ENCODE measurements at places on chromosomes 3 and 15.

- no peak for DNase-seq
Observed at GRCh38 chr15:58003810-58004209, 61.7 kb downstream of the ALDH1A2 start.

DNA sequence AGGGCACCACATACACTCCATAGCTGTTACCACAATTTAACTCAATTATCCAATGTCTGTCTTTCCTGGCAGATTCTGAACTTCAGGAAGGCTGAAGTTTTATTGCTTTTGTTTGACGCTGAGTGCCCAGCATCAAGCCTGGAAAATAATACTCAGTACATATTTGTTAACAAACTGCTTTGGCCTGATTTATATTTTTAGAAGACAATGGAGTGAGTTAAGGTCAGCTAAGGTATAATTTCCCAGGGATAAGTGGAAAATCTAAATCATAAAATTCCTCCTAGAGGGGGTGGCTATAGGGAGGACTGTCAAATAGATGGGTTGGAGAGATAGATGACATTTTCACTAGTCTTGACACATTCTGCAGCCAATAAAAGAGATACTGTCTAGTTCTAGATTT is 659.4 kb upstream of the ADAMTS9 start:
- no peak for DNase-seq

GRCh38 chr15:83810110-83810509 is 156.2 kb downstream of the ADAMTSL3 start:
- no peak for DNase-seq

DNA sequence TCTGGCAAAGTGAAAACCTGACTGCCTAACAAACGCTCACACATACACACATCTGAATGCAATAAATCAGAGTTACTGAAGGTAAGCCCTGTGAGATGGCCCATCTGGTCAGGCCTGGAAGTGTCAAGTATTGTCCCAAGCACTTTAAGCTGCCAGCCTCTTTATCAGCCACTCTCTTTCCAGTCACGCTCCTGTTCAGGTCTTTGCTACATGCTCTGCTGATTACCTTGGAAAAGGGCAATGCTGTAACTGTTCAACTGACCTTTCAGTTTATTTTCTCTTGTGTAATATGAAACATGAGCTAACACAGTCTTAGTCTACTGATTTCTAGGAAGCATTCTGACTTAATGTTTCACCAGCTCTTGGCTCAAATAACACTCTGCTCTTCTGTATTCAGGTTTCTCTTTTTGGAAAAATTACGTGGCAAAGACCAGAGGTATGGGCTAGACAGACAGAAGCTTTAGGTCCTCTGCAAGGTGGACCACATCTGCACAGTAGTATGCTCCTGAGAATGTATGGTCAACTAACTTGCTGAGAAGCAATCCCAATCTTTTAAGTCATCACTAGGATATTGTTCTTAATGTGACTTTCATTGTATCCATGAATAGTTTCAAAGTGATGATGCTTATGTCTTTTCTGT is 44.5 kb downstream of the GBE1 start:
- DNase-seq = no peak

DNA sequence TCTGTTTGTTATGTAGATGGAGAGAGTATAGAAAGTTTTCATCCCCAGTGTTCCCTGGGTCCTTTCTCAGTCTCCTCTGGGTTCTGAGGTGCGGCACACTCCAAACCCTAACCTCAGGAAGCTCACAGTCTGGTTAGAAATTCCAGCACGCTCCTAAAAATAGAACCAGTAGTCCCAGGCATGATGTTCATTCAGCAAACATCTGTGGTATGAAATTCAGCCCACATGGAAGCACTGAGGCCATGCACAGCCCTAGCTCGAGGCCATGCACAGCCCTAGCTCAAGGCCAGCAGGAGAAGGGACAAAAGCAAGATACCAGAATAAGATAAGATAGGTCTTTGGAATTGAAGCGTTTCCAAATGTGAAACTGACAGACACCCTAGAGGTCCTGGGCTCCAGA is 82.3 kb upstream of the OXTR start:
- DNase-seq = no peak

GRCh38 chr3:23829242-23829934 is 23.6 kb downstream of the UBE2E1 start:
- DNase-seq = no peak

DNA sequence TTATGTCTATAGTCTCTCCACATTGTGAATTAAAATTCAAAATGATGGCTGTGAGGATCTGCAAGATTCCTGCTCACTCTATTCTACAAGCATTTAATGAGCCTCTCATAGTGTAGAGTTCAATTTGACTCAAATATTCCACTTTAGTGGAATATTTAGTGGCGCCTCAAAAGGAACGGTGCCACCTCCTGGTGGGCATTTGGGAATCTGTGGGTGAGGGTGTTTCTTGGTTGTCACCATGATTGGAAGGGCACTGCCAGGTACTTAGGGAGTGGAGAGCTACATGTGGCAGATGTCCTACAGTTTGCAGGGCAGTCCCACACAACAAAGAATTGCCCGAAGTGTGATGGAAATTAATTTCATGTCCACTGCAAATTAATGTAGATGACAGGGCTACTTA is 21.5 kb upstream of the KCNMB3 start:
- peak; percentile 18 for DNase-seq

DNA sequence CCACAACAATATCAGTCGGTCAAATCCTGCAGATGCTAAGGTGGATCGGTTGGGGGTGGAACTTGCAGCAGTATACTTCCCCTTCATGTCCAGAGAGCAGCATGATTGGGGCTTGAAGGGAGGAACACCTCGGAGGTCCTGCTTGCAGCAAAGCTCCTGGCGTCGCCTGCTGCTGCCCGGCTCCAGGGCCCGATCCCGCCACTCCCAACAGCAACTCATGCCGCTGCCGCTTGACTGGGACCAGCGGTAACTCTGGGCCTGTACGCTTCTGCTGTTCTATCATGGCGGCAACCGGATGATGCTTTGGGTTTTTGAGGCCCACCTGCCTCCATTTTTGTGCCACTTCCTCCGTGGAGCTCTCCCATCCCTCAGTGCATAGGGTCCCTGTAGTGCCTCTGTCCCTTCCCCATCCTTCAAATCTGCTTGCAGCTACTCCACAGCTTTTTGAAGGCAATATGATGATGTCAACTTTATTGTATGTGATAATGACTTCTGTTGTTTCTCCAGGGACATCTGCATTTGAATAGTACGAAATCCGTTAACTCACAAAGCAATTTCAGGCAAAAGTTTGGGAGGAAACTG is 56.3 kb downstream of the KCNAB1 start:
- no peak for DNase-seq

DNA sequence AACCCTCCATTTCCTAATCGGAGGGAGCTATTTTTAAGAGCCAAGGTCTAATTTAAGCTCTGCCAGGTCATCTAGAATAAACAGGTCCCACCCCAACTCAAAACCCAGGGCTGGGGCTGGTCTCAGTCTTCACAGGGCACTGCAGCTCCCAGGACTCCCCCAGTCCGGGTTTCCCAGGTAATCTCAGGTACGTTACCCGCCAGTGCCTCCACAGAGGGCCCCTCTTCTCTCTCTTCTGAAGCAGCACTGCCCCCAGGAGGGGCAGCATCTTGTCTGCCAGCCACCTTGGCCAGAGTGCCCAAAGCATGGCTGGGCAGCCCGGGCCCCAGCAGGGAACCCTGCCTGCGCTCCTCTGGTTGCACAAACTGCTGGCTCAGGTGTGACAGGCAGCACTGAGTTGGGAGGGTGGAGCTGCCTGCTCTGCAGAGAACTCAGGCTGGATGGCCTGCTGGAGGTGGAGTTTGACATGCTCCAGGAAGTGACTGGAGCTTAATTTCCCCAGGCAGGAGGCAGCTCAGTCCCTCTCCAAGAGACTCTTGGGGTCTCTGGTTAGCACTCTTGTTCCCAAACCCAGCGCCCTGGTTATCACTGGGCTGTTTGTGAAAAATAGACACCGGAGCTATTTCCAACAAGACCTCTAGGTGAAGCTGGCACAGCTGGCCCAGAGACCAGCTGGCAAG is at the start of gene PLA2G4F:
Gene PLA2G4F (minus strand): TSS at position 394 of the 680 bp plus-strand sequence. CDS start 87 bp downstream, at position 307.
- no peak for DNase-seq

DNA sequence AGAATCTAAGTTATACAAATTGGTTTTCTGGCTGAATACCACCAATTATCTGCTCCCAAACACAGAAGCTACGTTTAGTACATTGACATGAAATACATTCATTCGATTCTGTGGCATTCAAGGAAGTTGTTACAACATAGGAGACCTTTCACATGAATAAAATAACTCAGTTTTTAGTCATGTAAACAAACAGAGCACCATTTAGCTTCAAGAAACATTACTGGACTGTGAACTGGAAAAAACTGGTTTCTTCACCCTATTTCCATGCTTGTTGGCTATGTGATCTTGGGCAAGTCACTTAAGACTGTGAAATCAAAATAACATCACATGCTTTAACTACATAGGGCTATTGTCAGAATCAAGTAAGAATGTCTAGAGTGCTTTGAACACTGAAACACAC is 46.2 kb downstream of the NRG4 start:
- DNase-seq = no peak

GRCh38 chr3:20832963-20833362 is 647.0 kb upstream of the SGO1 start:
- no peak for DNase-seq

GRCh38 chr15:74022706-74023470 is 28.4 kb downstream of the PML start:
- DNase-seq = no peak

DNA sequence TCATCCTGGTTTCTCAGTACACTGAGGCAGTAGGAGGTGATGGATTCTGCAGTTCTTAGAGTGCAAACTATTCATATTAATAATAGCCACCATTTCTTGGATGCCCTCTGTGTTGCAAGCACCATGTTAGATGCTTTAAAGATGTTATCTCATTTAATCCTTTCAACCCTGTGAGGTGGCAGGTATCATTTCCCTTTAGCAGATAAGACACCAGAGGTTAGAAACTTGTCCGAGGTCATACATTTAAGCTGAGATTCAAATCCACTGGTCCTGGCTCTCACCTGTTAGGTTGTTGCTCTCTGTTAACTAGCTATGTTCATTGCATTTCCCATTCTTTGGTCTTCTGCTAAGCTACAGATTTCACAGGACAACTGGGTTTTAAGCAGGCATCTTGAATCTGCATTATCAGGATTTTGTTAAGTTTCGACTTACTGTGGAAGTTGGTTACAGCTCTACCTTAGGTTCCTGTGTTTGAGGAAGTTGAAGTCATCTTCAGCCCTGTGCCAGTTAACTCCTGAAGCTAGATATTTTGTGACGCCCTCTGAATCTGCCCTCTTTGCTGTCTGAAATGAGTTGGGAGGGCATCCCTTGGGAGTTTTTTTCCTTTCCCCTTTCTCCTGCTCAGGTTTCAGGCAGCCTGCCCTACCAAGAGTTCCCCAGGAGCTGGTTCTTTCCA is 6.4 kb downstream of the PDE8A start:
- DNase-seq = no peak

DNA sequence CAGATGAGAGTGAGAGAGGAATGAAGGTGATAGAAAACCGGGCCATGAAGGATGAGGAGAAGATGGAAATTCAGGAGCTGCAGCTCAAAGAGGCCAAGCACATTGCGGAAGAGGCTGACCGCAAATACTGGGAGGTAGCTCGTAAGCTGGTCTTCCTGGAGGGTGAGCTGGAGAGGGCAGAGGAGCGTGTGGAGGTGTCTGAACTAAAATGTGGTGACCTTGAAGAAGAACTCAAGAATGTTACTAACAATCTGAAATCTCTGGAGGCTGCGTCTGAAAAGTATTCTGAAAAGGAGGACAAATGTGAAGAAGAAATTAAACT is 88.9 kb downstream of the EOMES start:
- DNase-seq = no peak

- no peak for DNase-seq
Observed at GRCh38 chr15:82043130-82043673, 2.6 kb downstream of the MEX3B start.

DNA sequence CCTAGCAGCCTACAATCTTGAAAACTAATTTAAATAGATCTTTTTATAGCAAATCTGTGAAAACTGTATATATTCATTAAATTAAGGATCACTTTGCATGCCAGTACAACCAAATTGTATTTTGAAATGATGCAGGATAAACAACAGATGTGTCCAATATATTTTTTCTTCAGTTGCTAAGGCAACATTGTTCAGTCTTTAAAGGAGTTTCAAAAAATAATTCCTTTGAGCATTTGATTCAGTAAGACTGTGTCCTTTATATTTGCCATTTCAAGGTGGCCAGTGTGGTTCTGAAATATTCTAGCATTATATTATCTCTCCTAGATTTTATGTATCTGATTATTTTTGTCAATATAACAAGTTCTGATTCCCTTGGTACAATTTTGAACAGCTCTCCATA is 254.7 kb downstream of the PLOD2 start:
- DNase-seq = no peak

- DNase-seq = no peak
Observed at GRCh38 chr3:19959505-19959904, 12.6 kb downstream of the RAB5A start.

- DNase-seq = peak; percentile 80
Observed at GRCh38 chr15:84878504-84878903, 6.0 kb upstream of the SLC28A1 start.

DNA sequence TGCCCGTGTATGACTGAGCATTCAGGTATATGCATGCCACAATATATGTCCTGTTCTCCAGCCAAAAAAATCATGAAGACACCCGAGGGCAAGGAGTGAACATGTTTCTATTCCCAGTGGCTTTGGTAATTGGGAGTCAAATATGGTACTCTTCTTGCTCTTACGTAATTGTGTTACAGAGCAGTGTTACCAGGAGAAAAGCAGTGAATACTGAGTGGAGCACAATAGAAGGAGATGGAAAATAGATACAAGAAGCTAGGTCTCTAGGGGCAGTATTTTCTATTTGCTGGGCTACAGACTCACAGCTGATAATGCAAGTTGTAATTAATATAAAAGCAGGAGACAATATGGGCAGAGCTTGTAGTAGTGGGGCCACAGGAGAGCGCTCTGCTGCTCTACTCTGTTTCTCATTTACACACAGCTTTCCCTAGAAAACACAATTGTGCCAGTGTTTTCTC is 13.2 kb downstream of the MEIS2 start:
- DNase-seq = no peak

DNA sequence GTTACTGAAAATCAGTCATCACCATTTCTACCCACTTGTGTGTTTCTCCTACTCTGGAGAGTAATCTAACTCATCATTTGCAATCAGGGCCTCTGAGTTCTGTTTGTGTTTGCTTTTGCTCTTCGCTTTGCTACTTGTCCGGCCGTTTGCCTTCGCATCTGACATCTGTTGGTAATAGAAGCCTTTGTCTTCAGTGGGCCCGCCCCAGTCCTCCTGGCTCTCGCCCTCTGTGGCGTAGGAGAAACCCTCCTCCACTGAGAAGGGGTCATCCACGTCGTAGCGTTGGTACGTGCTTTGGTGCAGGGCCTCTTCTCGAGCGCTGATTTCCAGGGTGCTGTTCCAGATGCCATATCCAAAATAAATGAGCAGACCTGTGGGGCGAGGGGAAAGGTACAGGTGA is 48.3 kb downstream of the CLDN11 start:
- no peak for DNase-seq

DNA sequence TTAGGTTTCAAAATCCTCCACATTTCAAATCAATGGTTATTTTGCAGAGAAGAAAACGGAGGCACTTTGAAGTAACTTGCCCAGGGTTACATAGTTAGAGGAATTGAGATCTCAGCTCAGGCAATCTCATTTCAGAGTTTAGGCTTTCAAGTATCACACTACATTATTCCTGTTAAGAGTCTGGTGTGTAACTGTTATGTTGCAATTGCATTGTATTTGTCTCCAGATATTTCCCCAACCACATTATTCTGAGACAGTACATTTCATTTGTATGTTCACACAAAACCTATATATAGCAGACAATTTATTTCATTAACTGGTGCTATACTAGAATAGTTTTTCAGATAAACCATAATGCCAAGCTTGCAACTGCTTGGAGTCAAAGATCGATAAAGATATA is 154.2 kb upstream of the TSPAN3 start:
- no peak for DNase-seq

Measured in activated CD4-positive, alpha-beta memory T cell treated with anti-CD3 and anti-CD28 coated beads for 36 hours (primary cell).